ENCODE measurements at places on chromosomes 1 and 21.

GRCh38 chr1:162740755-162741154 lies 49.7 kb upstream of the HSD17B7 start:
- no peak for DNase-seq

DNA sequence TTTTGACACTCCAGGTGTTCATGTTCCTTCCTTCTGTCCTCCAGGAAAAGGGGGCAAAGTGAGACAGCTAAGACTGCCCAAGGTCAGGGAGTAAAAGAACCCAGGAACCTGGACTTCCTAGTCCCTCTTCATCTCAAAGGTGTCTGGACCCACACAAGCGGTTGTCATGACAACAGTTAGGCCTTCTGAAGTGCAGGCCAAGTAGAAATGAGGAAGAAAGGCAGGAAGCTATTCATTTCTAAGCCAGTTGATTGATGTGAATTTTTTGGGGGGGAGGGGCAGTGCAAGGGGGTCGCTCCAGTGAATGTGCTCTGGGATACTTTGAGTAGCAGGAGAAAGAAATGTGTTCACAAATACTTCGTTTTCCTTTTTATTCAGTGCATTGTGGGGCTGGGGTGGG lies 114.3 kb downstream of the NAV1 start:
- no peak for DNase-seq

- DNase-seq, result no peak
These were observed 5.5 kb downstream of the PARS2 start for GRCh38 chr1:54758678-54759348.

DNA sequence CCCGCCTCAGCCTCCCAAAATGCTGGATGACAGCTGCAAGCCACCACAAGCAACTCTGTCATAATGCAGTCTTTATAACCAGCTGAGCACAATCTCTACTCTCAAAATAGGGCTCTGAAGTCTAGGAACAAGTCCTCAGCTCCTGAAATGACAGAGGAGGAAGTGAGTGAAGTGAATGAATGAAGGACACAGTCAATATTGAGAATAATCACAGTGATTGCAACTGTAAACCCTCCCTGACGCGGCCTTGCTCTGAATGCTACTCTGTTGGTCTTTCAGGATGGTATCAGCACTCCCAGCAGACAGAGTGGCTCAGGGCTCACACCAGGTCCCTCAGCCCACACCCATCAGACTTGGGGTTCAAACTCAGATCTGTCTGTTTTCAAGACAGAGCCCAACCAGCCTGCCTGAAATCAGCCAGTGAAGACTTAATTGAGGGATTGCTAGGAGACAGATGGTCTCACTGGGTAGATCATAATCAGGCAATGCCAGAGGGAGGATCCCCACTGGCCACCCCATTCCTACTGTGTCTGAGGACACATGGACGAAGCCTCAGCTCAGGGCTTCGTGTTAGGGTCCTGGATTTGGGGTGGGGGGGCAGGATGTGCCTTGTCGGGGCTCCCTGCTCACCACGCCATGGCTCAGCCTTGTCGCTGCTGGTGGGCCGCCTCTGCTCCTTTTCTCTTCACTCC lies 20.9 kb downstream of the RNF187 start:
- no peak for DNase-seq

GRCh38 chr1:15095496-15095875 lies 58.1 kb upstream of the TMEM51 start:
- DNase-seq, result no peak
